ENCODE measurements at places on chromosomes 6 and 20. TPM values are rescaled to one million over a fixed set of nuclear protein-coding genes. Genes with fewer than 3 reads are reported as not detected.

GRCh38 chr6:33288921-33289783, at the start of the genes PFDN6 and WDR46:
Gene PFDN6 (plus strand): TSS chr6:33289601. CDS start chr6:33289857, 256 bp downstream.
Gene WDR46 (minus strand): TSS chr6:33289239. CDS start chr6:33289170, 69 bp downstream.
- H3K4me3 ChIP-seq: peak within 1 kb of the TSS; percentile 91
- H3K36me3 ChIP-seq: peaks cover 52% of the 10 kb centered on the region
- H3K27ac ChIP-seq: peak within 1 kb of the TSS; percentile 81
- H3K27me3 ChIP-seq: no peaks in the 10 kb centered on the region

FANCE gene
- polyA plus RNA-seq: 11.5 TPM

DNA sequence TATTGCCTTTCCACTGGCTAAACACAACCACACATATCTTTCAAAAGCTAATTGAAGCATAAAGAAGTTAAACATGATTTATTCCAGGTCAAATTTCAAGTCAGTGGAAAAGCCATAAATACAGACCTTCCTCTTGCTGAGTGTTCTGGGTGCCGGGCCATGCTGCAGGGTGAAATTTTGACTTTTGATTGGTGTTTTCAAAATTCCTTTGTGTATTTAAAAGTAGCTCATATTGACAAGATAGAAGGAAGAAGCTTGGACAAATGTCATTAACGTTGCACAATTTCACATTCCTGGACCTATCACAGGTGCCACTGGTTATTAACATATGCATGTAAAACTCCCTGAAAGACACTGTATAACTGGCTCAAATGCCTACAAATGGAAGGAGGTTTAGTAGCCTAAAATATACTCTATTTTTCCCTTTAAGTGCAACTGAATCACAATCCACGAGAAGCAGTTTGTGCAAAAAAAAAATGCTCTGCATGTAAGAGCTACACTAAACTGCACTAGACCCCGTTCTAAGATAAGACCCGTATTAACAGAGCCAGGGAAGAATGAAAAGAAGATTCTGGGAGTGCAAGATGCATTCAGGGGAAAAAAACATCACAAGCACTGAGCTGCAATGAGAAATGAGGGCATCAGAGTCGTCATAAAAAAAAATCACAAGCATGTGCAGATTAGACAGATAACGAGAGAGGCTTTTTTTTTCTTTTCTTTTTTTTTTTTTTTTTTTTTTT, 30.4 kb downstream of the ATXN1 start:
- H3K27me3 ChIP-seq: no peaks in the 10 kb centered on the region
- no peak overlapping the region for H3K4me3 ChIP-seq
- no peaks in the 10 kb centered on the region for H3K4me1 ChIP-seq
- no peak overlapping the region for H3K27ac ChIP-seq

GPR63 gene
- 3.9 TPM for polyA plus RNA-seq

- no peaks in the 10 kb centered on the region for H3K27me3 ChIP-seq
- no peaks in the 10 kb centered on the region for H3K36me3 ChIP-seq
- no peak overlapping the region for H3K27ac ChIP-seq
- no peaks in the 10 kb centered on the region for H3K4me1 ChIP-seq
- DNase-seq: no peak
Measured at GRCh38 chr6:128632131-128632530, 111.7 kb upstream of the PTPRK start.

- H3K4me3 ChIP-seq: no peak overlapping the region
- H3K27ac ChIP-seq: no peak overlapping the region
- no peak for DNase-seq
- H3K27me3 ChIP-seq: peaks cover 26% of the 10 kb centered on the region
- peaks cover 21% of the 10 kb centered on the region for H3K4me1 ChIP-seq
Measured at GRCh38 chr6:166310634-166311033, 2.4 kb upstream of the PRR18 start.

DNA sequence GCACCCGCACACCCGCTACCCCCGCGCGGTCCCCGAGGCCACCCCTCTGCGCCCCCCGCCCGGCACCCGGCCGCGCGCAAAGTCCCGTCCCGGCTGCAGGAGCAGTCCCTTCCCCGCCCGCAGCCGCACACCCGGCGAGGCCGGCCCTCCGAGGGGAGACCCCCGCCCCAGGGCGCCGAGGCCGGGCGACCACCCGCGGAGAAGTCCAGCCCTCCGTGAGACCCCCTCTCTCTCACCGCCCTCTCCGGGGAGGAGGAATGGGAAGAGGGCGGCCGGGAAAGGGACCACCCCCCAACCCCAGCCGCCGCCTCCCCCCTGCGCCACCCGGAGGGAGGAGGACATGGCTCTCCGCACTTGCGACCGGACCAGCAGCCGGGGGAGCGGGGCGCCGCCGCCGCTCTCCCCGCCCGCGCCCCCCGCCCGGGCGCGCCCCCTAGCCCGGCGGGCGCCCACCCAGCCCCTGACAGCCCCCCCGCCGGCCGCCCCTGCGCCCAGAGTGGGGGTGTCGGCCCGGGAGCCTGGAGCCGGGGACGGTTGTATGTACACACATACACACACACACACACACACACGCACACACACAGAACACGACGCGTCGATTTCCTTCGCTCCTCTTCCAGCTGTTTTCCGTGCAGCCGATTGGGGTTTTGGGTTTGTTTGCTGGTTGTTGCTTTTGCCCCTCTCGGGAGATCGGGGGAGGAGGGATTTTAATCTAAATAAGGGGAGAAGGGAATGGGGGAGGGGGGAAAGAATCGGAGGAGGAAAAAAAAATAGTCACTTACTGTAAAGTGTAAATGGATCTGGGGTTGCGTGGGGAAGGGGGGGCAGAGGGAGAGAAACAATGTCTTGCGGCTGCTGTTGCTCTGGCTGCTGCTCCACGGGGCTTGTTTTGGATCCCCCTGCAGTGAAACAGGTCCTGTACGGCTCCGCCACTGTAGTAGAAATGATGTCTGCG, at the start of gene ATXN1:
ATXN1 (minus strand) TSS at position 945 of the 955 bp plus-strand sequence.
- peaks cover 10% of the 10 kb centered on the region for H3K4me1 ChIP-seq
- H3K27ac ChIP-seq: peak within 1 kb of the TSS; percentile 92
- H3K4me3 ChIP-seq: peak within 1 kb of the TSS; percentile 70
- DNase-seq: peak; percentile 75
- H3K36me3 ChIP-seq: no peaks in the 10 kb centered on the region

DNA sequence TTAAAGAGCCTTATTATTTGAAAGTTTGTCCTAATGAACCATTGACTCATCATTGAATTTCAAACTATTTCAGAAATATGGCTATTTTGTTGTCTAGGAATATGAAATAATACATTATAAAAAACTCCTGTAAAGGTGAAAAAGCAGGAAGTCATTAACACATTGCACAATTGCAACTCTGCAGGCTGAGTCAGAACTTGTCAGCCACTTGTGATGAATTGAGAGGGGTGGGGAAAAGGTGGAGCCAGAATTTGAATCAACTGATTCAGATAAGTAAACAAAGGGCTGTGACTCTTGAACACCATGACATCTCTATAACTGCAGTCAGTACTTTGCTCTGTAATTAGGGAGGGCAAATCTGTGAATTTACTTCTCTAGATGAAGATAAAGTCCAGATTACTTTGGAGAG, 6.0 kb downstream of the C6orf141 start:
- H3K27ac ChIP-seq: no peak overlapping the region
- no peak for DNase-seq
- H3K36me3 ChIP-seq: no peaks in the 10 kb centered on the region
- peaks cover 13% of the 10 kb centered on the region for H3K27me3 ChIP-seq

RAD21L1 gene
- polyA plus RNA-seq: not detected

DNA sequence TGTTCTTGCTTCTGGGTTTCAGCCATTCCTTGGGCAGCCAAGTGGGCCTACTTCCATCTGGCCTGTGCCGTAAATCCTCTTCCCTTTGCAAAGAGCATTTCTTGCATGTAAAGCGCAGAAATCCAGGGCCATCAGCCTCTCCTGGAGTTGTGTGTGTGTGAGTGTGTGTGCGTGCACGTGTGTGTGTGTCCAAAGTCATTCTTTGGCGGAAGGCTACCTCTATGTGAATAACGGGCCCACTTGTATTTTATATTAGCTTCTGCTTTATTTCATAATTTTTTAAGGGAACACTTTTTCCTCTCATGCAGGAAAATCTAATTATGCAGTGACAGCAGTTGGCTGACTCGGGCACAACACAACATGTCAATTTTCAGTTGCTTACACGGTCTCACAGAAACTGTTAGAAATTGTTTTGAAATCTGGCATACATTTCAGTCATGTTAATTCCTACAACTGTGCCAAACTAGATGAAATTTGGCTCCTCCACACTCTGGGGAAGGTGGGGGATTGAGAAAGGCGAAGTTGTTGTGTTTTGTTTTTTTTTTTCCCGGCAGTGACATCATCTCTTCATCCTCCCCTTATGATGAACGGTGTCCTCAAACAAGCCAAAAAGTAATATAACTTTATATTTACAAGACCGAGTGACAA, 223.7 kb upstream of the TSHZ2 start:
- no peaks in the 10 kb centered on the region for H3K36me3 ChIP-seq
- H3K27ac ChIP-seq: no peak overlapping the region
- no peak for DNase-seq
- H3K4me3 ChIP-seq: no peak overlapping the region
- peaks cover 4% of the 10 kb centered on the region for H3K4me1 ChIP-seq

- no peaks in the 10 kb centered on the region for H3K27me3 ChIP-seq
- peaks cover 36% of the 10 kb centered on the region for H3K36me3 ChIP-seq
- H3K4me1 ChIP-seq: no peaks in the 10 kb centered on the region
- DNase-seq: no peak
- H3K27ac ChIP-seq: no peak overlapping the region
Measured at GRCh38 chr6:169626649-169627048, 75.2 kb downstream of the WDR27 start.

GRCh38 chr20:17177341-17177740, 49.5 kb upstream of the PCSK2 start:
- H3K36me3 ChIP-seq: no peaks in the 10 kb centered on the region
- DNase-seq: no peak

GRCh38 chr20:50828363-50829136, 33.7 kb downstream of the BCAS4 start:
- no peaks in the 10 kb centered on the region for H3K27me3 ChIP-seq
- DNase-seq: no peak
- peaks cover 9% of the 10 kb centered on the region for H3K36me3 ChIP-seq
- no peak overlapping the region for H3K27ac ChIP-seq
- H3K4me3 ChIP-seq: no peak overlapping the region

FGD2 gene
- 9.6 TPM for polyA plus RNA-seq

HFE gene
- 4.7 TPM for polyA plus RNA-seq

GRCh38 chr6:23659125-23659524, 466.9 kb upstream of the NRSN1 start:
- peaks cover 10% of the 10 kb centered on the region for H3K4me1 ChIP-seq
- peak; percentile 42 for DNase-seq
- H3K27me3 ChIP-seq: no peaks in the 10 kb centered on the region
- H3K36me3 ChIP-seq: no peaks in the 10 kb centered on the region
- no peak overlapping the region for H3K27ac ChIP-seq

SLC35F1 gene
- 54.5 TPM for polyA plus RNA-seq

DNA sequence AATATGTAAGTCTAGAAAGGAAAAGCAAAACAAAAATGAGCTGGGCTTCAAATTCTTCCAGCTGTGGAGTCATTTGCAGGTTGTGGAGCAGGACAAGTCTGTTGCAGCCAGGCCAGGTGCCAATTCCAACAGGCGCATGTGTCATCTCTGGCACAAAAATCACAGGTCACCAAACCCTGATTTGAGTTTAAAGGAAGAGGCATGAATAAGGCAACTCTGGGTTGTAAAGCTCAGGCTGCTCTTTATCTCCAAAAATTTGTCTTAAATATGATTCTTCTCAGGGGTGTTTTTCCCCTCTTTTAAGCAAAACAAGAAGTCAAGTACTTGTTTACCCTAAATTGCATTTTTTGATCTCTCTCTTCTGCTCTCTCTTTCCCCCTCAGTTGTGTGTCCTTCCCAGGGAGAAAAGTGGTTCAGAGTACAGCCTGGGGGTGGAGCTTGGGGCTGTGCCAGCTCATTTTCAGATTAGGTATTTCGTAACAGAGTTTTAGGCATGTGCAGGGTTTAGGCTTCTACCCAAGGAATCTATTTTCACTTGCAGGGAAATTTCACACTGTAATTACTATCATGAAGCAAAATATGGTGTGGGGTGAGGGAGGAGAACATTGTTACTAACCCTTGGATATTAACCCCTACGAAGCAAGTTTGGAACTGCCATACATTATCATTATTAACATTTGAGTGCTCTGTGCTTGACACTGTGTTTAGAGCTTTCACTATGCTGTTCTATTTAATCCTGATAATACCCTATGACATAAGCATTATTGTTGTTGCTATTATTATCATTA, 8.3 kb upstream of the NCOA3 start:
- no peak overlapping the region for H3K4me3 ChIP-seq
- H3K36me3 ChIP-seq: no peaks in the 10 kb centered on the region
- peak overlapping the region; percentile 43 for H3K27ac ChIP-seq
- no peak for DNase-seq
- peaks cover 5% of the 10 kb centered on the region for H3K4me1 ChIP-seq

PRDM1 gene
- polyA plus RNA-seq: 1.8 TPM

DNA sequence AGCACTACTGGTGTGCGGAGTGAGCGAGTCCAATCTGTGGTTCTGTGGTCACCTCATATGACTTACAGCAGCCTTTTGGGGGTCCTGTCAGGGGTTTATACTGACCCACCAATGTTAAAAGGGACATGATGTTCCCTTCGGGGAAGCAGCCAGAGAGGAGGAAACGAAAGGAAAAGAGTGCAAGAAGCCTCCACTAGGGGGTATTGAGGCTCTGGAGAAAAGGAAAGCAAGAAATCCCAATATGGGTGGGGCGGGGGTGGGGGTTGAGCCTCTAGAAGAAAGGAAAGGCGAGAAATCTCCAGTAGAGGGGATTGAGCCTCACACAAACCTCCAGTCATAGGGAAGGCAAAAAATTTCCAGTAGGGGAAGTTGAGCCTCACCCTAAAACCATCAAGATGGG, 249.3 kb upstream of the ECI2 start:
- H3K4me1 ChIP-seq: no peaks in the 10 kb centered on the region
- H3K36me3 ChIP-seq: no peaks in the 10 kb centered on the region
- DNase-seq: no peak
- no peak overlapping the region for H3K27ac ChIP-seq

GRCh38 chr6:34610819-34611477, 54.8 kb upstream of the SPDEF start:
- no peaks in the 10 kb centered on the region for H3K27me3 ChIP-seq
- peaks cover 8% of the 10 kb centered on the region for H3K36me3 ChIP-seq
- no peak overlapping the region for H3K4me3 ChIP-seq
- no peak overlapping the region for H3K27ac ChIP-seq
- peaks cover 4% of the 10 kb centered on the region for H3K4me1 ChIP-seq

GRCh38 chr6:88301888-88302768, 136.0 kb upstream of the CNR1 start:
- no peaks in the 10 kb centered on the region for H3K36me3 ChIP-seq
- H3K27ac ChIP-seq: no peak overlapping the region
- DNase-seq: no peak
- H3K27me3 ChIP-seq: no peaks in the 10 kb centered on the region
- H3K4me1 ChIP-seq: no peaks in the 10 kb centered on the region

DNA sequence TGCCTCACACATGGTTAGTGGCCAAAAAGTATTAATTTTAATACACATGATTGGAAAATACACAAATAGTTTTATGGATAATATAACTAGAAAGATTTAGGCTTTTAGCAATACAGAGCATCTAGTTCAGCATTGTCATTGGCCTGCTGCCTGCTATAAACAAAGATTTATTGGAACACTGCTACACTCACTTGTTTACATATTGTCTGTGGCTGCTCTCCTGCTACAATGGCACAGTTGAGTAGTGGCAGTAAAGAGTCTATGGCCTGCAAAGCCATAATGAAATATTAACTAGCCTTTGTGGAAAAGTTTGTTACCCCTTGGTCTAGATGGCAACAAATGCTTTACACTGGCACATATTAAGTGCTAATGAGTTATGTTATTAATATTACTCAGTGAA, 37.8 kb downstream of the ZNF451 start:
- no peak overlapping the region for H3K27ac ChIP-seq
- DNase-seq: no peak
- H3K4me3 ChIP-seq: no peak overlapping the region
- no peaks in the 10 kb centered on the region for H3K27me3 ChIP-seq

GRCh38 chr6:12342664-12343063, 52.5 kb downstream of the EDN1 start:
- no peaks in the 10 kb centered on the region for H3K36me3 ChIP-seq
- no peak overlapping the region for H3K4me3 ChIP-seq
- H3K27me3 ChIP-seq: no peaks in the 10 kb centered on the region
- no peaks in the 10 kb centered on the region for H3K4me1 ChIP-seq
- no peak overlapping the region for H3K27ac ChIP-seq

AKAP7 gene
- polyA plus RNA-seq: 46.2 TPM

PRDM13 gene
- polyA plus RNA-seq: 1.8 TPM
